ENCODE measurements at places on chromosomes 6 and 20.

GRCh38 chr20:49476016-49476355 lies 6.5 kb downstream of the KCNB1 start:
- DNase-seq, result no peak

DNA sequence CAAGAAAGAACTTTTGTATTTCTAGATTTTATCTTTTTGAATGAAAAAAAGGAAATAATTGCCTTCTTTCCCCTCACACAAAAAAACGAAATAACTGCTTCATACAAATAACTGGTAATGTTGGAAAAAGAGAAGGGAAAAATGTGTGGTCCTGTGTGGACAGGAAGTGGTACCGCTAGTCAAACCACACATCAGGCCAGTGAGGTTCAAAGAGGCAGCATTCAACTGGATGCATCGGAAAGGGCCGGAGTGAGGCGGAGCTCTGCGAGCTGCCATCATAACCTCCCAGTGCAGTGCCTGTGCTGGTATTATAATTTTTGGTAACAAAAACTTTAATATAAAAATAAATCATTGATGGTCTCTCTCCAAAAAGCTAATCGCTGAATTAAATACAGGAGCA lies 111.2 kb downstream of the IRF4 start:
- DNase-seq, result no peak

DNA sequence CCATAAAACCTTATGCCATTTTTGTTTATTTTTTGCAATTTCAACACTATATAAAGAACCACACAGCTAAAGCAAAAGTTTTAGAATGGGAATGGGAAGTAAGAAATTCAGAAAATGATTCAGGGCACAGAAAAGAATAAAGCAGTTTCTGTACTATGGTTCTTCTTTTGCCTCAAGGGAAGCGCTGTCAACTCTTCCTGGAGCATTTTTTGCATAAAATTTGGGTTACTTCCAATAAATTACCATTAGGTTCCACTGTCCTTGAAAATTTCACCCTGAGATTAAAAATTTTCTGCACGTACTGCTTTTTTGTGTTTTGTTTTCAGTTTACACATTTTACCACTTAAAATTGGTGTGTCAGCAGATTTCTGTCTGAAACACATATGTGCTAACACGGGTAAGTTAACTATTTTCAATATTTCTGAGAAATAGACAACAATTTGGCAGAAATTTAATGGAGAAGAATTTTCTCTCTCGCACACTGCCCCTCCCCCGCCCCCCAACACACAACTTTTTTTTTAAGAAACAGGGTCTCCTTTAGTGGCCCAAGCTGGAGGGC lies 79.6 kb downstream of the ADAT2 start:
- no peak for DNase-seq

GRCh38 chr6:37640786-37641395 lies 56.8 kb downstream of the MDGA1 start:
- DNase-seq, result no peak

DNA sequence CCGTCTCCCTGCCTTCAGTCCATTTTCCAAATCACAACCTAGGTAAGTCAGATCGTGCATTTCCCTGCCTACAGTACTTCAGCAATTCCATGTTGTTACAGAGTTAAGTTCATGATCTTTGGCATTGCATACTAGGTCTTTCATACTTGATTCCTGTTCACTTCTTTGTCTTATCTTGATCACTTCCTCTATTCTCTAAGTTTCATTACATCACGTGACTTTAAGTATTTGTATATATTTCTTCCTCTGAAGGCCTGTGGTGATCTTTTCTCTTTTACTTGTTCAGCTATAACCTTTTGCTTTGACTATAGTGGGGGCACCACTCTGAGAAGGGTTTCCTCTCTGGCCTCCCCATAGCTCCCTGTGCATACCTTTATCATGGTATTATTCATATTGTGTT lies 100.2 kb downstream of the TRMT11 start:
- no peak for DNase-seq

- DNase-seq, result no peak
Observed at GRCh38 chr6:107418118-107418517, 41.2 kb downstream of the PDSS2 start.

- peak; percentile 56 for DNase-seq
Observed at GRCh38 chr6:158467923-158468322, 92.0 kb upstream of the TMEM181 start.

- no peak for DNase-seq
Observed at GRCh38 chr6:53476964-53477363, 67.9 kb downstream of the GCLC start.

DNA sequence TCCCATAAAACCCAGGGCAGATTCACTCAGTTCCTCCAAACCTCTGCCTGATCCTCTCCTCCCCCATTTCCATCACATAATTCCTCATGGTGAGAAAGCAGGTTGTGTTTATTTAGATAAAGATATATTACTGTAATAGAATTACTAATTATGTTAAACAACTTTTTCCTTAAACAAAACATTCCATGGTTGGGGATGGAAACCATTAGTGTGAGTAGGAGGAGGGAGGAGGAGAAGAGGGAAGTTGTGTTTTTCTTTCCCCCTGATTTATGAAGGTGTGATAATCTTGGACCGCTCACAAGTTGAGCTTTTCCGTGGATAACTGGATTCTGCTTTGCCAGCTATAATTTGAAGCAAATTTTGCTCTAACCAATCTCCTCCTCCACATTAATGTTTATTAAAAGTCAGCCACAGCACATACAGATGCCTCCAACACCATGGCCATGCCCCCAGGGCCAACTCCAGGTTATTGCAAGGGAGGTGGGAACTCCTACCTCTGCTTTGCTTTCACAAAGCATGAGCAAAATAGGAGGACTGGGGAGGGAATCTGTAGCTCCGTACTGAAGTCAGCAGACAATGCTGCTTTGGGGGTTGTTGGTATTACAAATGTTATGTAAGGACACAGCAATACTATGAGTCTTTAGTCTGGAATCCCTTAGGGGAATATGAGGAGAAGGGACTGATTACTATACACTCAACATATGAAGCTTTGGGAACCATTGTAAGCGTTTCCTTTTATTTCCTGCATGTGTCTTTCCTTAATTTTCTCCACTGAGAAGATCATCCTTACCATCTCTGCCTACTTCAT lies 542.0 kb downstream of the DHX35 start:
- no peak for DNase-seq

DNA sequence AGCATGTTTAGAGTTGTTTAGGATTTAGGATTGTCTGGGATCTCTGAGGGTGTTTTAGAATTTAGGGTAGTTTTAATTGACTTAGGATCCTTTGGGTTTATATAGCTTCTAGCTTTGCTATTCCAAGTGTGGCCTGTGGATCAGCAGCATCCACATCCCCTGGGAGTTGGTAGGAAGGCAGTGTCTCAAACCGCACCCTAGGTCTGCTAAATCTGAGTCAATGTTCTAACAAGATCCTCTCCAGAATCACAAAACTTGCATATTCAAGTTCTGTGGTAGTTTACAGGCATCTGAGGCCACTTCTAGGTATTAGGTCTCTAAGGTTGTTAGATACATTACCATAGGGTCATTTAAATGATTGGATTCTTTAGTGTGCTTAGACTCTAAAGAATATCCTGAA lies 48.3 kb downstream of the PRND start:
- no peak for DNase-seq

GRCh38 chr6:122068291-122068769 lies 331.1 kb upstream of the HSF2 start:
- DNase-seq, result no peak

DNA sequence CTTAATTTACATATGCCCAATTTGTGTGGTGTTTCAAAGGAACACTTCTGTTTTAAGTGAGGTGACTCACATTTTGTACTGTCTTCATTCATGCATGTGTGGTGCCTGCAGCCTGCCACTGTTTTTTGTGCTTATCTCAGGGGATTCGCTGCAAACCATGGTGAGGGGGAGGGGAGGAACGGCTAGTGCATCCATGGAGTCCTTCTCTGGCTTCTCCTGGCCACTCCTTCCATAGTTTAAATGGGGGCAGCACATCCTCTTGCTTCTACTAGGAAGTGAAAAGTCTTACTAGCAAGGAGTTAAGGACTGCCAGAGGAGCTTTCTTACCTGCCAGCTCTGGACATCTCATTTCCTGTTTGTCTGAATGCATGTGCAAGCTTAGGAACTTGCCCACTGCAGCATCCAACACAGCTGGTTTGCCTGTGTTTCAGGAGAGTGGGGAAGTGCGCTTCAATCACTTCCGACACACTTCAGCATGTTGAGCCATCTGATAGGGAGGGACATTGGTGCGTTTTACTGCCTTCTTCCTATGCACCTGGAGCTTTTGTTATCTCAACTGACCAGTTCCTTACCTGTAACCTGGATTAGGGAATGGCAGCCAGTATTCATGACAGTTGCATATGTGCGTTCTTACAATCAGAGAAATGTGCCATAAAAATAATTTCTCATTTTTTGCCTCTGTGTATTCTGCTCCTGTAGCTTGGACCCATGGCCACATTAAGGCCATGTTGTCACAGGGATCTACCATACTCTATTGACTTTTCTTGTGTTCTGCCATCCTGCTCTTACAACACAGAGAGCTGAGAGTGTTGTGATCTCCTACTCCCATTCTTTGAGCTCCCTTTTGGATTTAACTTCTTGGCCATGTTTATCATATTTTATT lies 211.3 kb downstream of the ARID1B start:
- peak; percentile 44 for DNase-seq

DNA sequence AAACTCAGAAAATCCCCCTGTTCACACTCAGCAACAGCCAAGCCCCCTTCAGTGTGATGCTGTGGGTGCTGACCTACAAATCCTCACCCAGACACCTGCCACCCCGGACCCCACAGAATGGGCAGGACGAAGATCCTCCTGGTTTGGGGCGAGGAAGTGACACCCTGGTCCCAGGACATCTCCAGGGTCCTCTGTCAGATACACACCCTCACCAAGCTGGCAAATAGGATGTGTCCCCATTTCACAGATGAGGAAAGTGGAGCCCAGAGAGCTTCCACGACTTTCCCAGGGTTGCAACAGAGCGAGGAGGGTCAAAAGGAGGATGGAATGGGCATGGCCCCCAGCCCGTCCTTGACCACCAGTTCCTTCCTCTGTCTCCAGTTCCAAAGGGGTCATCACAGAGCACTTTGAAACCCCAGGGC lies 92.0 kb upstream of the AFDN start:
- DNase-seq, result no peak

GRCh38 chr6:56515081-56515905 lies 127.4 kb downstream of the DST start:
- peak; percentile 78 for DNase-seq

- DNase-seq, result no peak
Observed at GRCh38 chr6:56954403-56955170, at the start of gene BEND6. Gene BEND6 (plus strand): TSS chr6:56955107. CDS start chr6:56981811, 26,704 bp downstream.

DNA sequence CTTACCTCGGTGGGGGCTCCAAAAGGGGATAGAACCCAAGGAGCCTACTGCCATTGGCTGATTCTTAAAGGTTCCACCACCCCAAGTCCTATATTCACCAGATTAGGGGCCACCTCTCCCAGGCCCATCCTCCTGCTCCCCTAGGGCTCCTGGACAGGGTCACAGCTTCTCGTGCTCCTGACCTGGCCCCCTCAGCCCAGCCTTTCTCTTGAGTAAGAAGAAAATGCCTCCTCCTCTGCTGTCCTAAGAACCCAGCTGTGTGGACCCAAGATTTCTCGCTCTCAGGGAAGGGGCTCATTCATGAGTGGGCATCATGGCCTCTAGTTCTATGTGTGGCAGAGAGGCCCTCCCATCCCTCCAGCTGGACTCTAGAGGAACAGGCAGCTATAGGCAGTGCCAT lies 16.6 kb downstream of the HLA-DPB1 start:
- DNase-seq, result no peak

- no peak for DNase-seq
Observed at GRCh38 chr20:957544-957943, 41.4 kb upstream of the ANGPT4 start.

GRCh38 chr6:133555685-133556084 lies 314.5 kb downstream of the EYA4 start:
- no peak for DNase-seq

GRCh38 chr6:118588626-118589025 lies 40.5 kb downstream of the PLN start:
- DNase-seq, result no peak

DNA sequence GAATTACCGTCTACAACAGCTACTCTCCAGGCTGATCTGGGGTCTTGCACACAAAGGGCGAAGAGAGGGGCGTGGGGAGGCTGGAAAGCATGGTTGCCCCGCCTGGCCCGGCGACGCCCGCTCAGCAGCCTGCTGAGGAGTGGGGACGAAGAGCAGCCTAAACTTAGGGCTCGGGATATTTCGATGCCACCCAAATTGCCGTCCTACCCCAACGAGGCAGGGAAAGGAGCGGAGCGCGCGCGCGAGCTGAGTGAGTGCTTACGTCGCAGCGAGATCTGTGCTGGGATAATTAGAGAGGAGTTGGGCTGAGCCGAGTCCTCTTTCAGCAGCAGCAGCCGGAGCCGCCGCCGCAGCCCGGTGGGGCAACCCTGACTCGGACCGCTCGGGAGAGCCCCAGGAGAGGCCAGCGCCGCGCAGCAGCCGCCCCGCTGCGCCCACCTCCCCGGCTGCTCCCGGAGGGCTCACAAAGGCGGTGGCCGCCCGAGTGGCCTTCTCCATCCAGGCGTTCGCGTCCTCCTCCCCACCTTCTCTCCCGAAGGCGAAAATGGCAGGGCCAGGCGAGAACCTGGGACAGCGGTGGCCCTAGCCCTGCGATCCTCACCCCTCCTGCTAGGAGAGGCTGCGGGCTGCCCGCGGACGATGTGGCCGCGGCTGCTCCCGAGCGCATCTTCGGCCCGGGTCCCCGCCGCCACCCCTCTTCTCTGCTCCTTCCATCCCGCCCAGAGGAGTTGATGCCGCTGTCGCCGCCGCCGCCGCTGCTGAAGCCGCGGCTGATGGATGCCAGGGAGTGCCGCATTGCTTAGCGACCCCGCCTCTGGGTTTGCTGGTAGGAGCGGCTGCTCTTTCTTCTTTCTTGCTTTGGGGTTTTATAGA lies at the start of gene CLVS2:
Gene CLVS2, plus strand, starts transcription at position 315 of the 873 bp plus-strand sequence. CDS start 1,543 bp downstream, outside the sequence.
- DNase-seq, result no peak

GRCh38 chr6:153018355-153018754 lies 15.8 kb upstream of the MTRF1L start:
- no peak for DNase-seq

GRCh38 chr6:34384321-34385153 lies 7.9 kb downstream of the NUDT3 start:
- DNase-seq, result no peak

- DNase-seq, result peak; percentile 51
Observed at GRCh38 chr6:47238456-47238995, 71.2 kb downstream of the TNFRSF21 start.

- DNase-seq, result no peak
Observed at GRCh38 chr6:116314218-116314617, 34.5 kb upstream of the TSPYL1 start.

DNA sequence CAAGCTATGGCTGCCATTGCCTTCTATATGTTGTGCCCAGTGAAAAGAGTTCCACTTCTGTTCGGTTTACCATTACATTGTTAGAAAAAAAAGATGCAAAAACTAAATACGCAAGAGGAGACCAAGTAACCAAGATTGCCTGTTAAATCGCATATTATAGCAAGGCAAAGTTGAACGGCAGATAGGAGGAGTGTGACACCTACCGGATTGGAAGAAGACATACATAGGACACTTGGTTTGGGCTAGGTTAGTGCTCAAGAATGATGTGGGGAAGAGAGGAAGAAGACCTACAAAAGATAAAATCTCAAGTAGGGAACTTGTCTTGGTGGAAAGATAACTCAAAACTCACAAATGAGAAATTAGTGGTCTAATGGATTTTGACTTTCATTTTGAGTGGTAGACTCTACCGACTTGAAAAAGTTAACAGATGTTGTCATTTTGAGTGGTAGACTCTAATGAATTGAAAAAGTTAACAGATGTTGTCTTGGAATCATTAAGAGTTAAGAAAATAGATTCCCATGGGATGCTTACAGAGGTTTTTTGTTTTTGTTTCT lies 95.5 kb downstream of the F13A1 start:
- DNase-seq, result no peak
